ENCODE measurements at places on chromosomes 2 and 18.

- no peak for ATAC-seq
These were observed 298.7 kb downstream of the CDCA7 start for GRCh38 chr2:173653432-173653805.

GRCh38 chr18:44733069-44733753, 52.5 kb downstream of the SETBP1 start:
- ATAC-seq = no peak

- ATAC-seq = no peak
These were observed 94.0 kb downstream of the PLA2R1 start for GRCh38 chr2:159968279-159968900.

DNA sequence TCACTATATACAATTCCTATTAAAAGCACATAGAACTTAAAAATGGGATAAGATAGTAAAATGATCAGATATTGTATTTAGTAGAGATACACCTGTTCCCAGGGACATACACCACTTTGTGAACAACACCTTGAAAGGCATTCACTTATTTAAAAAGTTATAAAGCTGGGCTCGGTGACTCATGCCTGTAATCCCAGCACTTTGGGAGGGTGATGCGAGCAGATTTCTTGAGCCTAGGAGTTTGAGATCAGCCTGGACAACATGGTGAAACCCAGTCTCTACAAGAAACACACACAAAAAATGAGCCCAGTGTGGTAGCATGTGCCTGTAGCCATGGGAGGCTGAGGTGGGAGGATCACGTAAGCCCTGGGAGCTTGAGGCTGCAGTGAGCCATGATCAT, 90.9 kb downstream of the RAPGEF4 start:
- no peak for ATAC-seq

DNA sequence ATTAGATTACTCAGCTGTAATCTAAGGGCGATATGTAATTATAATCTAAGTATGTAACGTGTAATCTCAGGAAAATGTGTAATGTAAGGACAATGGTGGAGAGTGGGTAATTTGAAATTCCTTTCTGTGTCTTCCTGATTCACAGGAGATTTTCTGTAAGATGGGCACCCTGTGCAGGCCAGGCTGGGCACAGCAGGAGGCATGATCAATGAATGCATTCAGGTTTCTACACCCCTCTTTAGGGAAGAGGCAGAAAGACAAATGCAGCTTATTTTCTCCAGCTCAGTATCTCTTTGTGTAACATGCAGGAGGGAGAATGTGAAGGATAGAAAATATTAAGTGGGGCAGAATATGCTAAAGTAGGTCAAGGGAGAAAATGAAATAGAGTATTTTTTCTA, 320.1 kb downstream of the PIK3C3 start:
- no peak for ATAC-seq

- ATAC-seq = no peak
These were observed 264.2 kb downstream of the SS18 start for GRCh38 chr18:25825979-25826776.

DNA sequence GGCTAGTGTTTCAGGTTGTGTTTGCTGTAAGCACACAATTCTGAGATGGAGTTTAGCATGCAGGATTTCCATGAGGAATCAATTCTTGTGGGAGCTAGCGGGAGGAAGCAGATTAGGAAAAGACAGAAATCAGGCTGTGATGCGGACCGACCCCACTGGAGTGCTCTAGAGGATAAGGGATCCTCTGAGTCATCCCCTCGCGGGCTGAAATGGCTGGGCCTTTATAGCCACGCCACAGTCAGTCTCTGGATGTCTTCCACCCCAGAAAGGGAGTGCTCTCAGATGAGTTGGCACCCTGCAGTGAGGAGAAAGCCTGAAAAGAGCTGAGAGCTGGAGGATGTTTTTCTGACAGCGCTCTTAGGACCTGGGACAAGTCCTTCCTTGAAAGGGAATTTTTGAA, 102.4 kb downstream of the GALNT3 start:
- no peak for ATAC-seq

DNA sequence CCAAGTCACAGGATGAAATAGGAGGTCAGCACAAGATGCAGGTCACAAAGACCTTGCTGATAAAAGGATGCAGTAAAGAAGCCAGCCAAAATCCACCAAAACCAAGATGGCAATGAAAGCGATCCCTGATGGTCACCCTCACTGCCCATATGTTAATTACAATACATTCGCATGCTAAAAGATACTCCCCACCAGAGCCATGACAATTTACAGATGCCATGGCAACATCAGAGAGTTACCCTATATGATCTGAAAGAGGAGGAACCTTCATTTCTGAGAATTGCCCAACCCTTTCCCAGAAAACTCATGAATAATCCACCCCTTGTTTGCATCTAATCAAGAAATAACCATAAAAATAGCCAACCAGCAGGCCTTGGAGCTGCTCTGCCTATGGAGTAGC, 709.8 kb downstream of the METTL4 start:
- ATAC-seq = no peak

DNA sequence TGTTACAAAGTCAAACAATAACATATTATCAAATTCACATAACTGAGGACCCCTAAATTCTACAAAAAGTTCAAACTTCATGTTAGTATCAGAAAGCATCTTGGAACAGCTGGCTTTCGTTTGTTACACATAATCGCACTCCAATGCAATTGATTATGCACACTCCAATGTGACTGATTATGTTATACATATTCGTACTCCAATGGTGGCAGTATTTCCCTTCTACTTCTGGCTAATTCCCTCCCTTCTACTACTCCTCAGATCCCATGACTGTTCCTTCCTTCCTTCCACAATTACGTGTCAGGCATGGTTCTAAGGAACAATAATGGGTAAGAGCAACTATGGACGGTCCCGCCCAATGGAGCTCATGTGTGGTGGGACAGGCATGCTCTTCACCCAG, 137.1 kb upstream of the CCDC150 start:
- no peak for ATAC-seq

DNA sequence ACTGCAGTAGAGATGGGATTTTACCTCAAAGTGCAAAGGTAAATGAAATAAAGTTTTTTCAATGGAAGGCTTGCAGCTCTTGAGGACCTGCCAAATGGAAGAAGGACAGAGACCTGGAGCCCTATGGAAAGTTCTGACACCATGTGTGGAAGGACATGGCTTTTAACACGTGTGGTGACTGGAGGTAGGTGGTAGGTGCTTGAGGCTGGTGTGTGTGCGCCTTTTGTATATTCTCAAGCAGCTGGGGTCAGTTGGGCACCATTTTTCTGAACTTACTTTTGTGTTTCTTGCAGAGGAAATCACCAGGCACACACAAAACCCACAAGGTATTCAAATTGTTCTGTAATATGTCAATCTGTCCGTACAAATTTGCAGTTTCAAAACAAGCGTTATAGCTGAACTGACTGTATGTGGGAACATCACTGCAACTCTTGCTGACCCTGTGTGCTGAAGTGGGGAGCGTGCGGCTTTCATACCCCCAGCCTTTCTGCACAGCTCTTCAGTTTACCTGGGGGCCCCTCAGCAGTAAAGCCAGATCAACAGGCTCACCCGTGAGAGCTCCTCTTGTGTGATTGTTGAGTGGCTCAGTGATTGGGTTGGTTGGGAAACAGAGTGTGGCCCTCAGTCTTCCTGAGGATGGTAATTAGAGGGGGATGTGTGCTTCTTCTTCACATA, 363 bp downstream of the GREB1 start:
- no peak for ATAC-seq

DNA sequence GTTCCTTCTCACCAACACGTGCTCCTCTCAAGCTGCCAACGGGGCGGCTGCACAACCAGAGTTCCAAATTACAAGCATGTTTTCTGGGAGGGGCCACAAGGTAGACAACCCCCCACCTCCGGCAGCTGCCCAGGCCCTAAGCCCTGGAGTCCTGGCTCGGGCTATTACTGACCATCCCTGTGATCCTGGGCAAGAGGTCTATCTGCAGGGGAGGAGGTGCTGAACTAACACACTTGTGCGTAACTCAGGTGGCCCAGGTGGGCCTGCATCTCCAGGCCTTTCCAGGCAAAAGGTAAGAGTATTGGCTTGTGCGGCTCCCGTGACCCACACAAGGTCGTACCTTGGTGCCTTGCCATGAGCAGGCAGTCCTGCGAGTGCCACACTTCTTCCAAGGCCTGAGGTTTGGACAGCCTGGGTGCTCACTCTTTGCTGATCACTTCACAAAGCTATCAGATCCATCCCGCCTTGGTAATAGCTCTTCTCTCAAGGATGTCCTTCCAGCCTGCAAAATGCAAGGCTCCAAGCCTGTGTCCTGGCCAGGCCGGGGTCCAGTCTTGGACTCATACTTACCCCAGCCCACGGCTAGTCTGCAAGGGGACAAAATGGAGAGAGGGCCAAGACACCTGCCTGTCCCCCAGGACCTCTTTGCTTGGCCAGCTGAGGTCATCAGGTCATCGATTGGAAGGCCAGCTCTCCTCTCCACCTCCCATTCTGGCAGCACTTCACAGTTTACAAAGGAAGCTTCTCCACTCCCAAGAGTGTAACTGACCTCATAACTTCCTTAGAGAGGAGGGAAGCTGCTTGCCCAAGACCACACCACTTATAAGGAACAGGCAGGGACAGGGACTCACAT, 33.9 kb downstream of the ADRA2B start:
- no peak for ATAC-seq

- no peak for ATAC-seq
These were observed 46.3 kb downstream of the ANKMY1 start for GRCh38 chr2:240511351-240512108.

DNA sequence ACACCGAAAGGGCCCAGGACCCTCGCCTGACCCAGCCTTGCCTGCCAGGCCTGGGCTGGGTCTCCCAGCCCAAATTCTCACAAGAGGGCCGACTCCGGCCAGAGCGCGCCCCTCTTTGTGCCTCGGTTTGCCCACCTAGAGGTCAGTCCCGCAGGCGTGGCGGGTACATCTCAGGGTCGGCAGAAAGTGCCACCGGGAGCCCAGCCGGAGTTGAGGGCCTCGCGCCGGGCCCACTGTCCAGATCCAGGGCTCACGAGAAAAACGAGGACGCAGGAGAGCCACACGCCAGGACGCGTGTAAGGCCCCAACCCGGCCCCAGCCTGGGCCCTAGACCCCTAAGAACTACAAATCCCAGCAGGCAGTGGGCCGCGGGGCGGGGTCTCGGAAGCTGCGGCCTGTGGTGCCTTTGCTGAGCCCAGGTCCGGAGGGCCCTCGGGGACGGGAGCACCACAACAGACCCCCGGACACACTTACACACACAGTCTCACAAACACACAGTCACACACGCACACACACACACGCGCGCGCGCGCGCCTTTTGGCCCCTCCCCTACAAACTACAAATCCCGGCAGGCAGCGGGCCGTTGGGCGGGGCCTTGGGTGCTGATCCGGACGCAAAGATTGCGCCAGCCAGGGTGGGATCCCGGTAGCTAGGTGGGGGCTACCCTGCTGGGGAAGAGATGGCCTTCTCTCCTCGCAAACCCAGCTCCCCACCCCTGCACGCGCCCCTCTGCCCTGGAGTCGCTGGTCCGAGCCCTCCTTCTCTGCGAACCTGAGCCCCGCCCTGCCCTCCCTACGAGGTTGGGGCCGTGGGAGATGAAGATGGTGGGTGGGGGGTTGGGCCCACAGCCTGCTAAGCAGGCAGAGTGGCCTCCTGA, at the start of gene SH2D6:
Gene SH2D6 (plus strand): TSS at position 583 of the 877 bp plus-strand sequence. CDS start 10,752 bp downstream, outside the sequence.
- peak; percentile 91 for ATAC-seq

- ATAC-seq = no peak
These were observed 54.7 kb upstream of the FZD7 start for GRCh38 chr2:201978986-201979385.

DNA sequence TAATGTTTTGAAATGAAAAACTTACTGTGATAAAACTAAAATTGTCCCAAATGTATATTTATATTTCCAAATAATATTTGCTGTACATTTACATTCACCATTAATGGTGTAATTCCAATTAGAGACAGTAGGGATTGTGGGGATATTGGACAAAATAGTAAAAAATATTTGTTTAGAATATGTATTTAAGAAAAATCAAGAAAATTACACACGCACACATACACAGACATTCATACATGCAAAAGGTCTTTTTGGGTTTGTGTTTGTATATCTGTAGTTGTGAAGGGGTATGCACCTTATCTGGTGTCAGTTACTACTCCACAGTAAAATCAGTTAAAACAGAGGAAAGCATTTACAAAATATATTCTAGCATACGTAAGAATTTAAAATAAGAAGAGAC, 435.9 kb upstream of the ZNF804A start:
- no peak for ATAC-seq

- ATAC-seq = no peak
These were observed 151.9 kb upstream of the CYRIA start for GRCh38 chr2:16817305-16818202.

GRCh38 chr2:215930505-215931253, 82.7 kb downstream of the MREG start:
- ATAC-seq = no peak

DNA sequence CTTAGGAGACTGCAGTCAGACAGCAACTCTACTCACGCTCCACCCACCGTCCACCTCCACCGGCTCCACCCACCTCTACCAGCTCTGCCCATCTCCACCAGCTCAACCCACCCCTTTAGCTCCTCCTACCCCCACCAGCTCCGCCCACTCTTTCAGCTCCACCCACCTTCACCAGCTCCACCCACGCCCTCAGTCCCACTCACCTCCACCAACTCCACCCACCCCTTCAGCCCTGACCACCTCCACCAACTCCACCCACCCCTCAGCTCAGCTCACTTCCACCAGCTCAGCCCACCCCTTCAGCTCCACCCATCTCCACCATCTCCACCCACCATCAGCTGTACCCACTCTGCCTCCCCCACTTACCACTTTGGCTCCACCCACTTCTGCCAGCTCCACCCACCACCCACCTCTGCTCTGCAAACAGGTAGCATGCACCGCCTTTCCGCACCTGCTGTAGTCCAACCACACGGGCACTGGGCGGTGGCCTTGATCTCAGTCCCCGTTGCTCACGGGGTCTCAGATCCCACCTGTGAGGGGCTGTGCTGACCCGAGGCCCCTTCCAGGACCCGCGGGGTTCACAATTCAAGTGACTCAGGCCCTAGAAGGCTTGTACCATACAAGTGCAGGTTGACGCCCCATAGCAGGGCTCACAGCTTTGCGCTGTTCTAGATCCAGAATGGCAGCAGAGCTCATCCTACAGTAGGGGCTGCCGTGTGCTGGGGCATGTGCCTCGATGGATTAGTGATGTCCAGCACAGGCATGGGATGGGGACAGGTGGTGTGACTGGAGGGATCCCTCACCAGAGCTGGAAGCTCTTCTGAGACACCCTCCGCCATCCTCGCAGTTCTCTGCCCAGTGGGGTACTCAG, 77.2 kb upstream of the OTOS start:
- no peak for ATAC-seq

DNA sequence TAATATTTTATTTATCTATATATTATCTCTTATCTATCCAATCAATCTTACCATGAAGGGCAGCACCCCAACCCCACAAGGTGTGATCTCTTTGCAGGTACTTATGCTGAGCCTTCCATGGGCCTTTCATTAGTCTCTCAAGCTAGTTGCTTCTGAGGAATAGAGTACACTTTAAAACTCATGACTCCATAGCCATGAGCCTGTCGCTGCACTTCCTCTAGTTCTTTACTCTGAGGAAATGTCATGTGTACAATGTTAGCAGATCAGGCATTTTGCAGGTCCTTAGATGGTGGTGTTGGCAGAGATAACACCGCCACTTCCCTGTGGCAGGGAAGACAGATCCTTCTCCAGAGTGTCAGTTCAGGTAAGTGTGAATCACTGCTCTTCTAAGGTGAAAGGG, 29.5 kb upstream of the STAT4 start:
- ATAC-seq = no peak
